ENCODE measurements at places on chromosomes 5 and 9.

DNA sequence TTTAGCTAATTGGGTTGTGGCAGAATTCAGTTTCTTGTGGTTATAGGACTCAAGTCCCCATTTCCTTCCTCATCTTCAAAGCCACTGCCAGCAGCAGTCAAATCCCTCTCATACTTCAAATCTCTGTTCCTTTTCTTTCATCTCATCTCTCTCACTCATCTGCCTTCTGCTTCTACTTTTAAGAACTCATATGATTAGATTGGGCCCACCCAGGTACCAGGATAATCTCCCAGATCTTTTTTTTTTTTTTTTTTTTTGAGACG lies 8.0 kb upstream of the REEP5 start:
- no peak for DNase-seq

- DNase-seq = no peak
Observed at GRCh38 chr5:32600054-32600622, 14.8 kb downstream of the SUB1 start.

- DNase-seq = no peak
Observed at GRCh38 chr9:9437641-9438040, 1175.2 kb downstream of the PTPRD start.

GRCh38 chr5:153460421-153460820 lies 30.0 kb upstream of the GRIA1 start:
- DNase-seq = no peak

- DNase-seq = no peak
Observed at GRCh38 chr5:142235870-142236672, 88.8 kb downstream of the SPRY4 start.

- DNase-seq = no peak
Observed at GRCh38 chr9:5269249-5269715, 35.2 kb downstream of the RLN2 start.

DNA sequence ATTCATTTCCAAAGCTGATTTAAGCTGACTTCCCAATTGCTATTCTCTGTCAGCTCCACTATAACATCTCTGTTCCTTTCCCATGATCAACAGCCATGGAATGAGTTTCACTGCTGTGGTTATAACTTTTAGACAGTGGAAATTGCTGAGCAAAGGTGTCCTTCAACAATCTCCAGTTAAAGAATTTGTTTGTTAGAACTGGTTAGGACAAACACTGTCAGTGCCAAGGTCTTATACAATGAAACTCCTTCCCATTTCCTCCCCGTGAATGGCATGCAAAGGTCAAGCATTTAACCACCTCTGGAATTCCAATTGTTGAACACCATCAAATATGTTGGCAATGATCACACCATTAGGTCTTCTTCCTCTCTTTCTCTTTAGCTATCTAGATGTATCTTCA lies 45.7 kb upstream of the GHR start:
- DNase-seq = no peak

GRCh38 chr5:140217299-140218026 lies 42.5 kb downstream of the CYSTM1 start:
- no peak for DNase-seq

DNA sequence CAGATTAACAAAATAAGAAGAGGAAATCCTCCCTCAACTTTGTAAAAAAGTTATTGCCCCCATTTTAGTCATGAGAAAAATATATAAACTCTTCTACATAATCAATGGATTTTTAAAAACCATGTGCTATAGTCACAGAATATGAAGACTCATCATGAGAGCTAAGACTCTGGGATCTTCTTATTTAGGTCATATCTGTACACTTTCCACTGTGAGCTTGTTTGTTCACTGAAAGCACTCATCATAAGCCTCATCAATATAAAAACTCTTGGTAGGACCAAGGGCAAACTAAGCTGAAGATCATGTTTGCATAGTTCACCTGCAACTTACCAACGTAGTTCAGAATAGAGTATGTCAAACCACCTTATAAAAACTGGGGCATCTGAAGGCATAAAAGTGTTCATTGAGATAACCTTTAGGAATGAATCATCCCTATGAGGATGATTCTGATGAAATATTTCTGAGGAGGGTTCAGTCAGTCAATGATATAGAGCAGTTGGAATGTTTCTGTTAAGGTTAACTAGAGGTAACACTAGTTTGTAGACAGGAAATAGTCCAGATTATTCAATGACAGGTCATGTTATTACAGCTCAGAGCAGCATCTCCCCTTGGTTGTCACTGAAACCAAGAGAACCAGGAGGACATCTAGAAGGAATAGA lies 289.9 kb upstream of the SMC2 start:
- no peak for DNase-seq

DNA sequence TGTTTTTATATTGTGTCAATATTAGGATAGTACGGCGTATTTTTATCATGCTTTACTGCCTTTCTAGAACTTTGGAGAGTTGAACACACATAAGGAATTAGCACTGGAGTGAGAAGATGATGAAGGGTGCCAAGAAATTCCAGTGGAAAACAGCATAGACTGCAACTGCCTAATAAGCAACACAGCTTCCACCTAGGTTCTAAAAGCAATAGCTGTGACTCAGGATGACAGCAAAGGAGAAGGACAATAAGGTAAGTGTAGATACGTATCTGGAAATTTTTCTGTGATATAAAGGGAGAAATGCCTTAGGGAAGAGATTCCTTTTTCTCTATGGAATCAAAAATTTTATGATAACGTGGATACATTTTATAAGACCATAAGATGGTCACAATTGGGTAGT lies 7.4 kb downstream of the PTPRD start:
- DNase-seq = no peak

DNA sequence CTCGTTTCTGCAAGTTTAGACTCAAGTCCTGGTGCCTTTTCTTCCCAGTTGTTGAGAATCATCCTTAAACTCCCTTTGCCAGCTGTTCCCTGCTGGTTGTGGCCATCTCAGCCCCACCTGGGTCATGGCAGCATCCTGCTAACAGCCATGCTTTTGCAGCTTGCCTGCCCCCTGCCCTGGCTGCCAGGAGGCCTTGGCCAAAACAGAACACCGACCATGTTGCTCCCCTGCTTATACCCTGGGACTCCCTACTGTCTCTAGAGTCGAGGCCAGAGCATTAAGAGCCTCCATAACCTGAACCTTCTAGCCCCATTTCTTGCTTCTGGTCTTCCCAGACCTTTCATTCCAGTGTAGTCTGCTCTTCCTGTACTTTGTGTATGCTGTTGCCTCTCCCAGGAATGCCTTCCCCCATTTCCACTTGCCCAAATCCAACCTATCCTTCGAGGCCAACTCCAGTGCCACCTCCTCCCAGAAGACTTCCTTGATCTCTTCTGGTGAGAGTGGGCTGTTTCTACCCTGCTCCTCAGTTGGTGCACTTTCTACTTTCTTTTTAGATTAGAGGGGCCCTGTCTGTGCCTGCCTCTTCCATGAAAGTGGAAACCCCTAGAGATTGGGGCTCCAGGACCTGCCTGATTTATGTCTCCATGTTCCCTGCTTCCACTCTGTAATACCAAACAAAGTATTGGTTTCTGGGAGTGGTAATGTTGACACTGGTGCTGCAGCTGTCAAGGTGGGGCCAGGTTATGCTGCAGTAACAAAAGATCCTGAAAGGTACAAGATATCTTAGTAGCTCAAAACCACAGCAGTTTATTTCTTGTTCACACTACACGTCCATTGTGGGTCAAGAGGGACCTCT lies 88.2 kb downstream of the AMBP start:
- no peak for DNase-seq

GRCh38 chr5:55141945-55142690 lies 17.9 kb upstream of the GPX8 start:
- peak; percentile 52 for DNase-seq

- no peak for DNase-seq
Observed at GRCh38 chr9:94767331-94768072, 41.0 kb downstream of the AOPEP start.

DNA sequence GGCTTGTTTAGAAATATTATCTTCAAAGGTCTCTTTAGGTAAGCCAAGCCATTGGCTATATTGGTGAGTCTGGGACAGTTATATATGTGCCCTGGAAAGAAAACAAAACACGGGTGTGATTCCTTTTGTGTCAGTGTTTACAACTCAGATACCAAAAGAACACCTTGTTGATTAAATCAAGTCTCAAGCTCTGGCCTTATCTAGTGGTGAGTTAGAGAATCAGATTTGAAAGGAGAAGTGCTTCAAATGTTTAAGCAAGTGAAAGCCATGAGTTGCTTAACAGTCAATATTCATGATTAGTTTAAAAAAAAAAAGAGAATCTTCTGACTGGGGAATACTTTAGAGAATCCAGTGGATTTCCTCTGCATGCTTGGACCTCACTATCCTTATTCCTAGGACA lies 68.3 kb downstream of the IQGAP2 start:
- DNase-seq = no peak

DNA sequence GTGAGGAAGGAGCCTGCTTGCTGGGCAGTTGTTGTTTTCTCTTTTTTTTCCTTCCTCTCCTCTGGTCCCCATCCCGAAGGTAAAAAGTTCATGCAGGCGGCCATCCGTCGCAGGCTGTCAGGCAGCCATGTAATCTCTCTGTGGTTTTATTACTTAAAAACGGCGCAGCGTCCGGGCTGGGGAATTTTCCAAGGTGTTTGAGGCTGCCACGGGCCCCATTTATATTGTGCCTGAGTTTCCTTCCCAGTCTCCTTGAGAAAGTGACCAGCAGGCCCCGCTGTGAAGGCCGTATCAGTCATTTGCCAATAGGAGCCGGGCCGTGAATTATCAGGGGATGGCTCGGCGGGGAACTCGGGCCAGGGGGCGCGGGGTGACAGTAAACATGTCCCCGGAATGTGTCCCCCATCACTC lies 289.7 kb downstream of the PBX3 start:
- no peak for DNase-seq

- no peak for DNase-seq
Observed at GRCh38 chr5:150144879-150145278, 10.8 kb downstream of the PDGFRB start.

GRCh38 chr5:140251527-140251973 lies 51.4 kb downstream of the PFDN1 start:
- DNase-seq = peak; percentile 79
